ENCODE measurements at places on chromosomes 2 and 18. TPM values are rescaled to one million over a fixed set of nuclear protein-coding genes. Genes with fewer than 3 reads are reported as not detected.

GRCh38 chr2:113716291-113716690 is 40.2 kb downstream of the SLC35F5 start:
- no peak for DNase-seq

GRCh38 chr2:57720728-57721627 is 325.6 kb upstream of the VRK2 start:
- no peak for DNase-seq

DNA sequence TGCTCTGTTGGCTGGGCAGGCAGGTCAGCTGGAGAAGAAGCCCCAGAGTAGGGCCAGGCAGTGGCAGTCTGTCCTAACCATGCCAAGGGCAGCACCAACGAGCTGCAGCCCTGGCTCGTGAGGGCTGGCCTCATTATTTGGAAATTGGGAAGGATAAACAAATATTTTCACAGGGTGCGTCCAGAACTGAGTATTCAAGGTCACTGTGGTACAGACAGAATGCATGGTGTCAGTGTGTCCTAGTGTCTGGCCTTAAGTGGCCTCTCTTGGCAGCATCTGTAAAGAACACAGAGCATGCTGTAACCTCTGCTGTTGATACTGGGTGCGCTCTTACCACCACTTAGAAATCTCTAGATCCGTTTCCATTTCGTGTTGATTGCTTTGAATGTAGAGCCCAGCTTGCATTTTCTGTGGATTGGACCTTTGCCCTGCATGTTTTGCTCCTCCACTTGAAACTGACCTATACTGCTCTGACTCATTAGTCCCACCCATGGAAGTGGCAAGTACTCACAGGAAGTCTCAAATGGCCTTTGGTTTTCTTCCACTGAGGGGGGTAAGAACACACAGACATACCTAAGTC is 88.2 kb downstream of the GREB1L start:
- DNase-seq = no peak

GRCh38 chr2:181566334-181567032 is 90.4 kb downstream of the CERKL start:
- DNase-seq = no peak

DNA sequence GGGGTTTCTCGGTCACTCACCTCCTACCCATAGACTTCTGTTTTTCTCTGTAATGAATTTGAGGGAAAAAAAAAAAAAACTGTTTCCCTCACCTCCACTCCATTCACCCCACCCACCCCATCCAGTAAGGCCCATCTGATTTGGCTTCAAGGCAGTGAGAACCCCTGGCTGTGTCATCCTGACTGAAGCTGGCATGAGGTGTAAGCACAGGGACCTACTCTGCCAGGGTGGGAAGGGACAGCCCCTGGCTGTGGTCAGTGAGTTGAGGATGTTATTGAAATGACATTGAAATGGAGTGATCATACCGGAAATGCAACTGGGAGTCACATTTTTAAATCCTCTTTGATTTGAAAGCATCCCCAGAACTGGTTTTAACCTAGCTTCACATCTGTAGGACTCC is 19.1 kb upstream of the BCL2L11 start:
- DNase-seq = no peak

DNA sequence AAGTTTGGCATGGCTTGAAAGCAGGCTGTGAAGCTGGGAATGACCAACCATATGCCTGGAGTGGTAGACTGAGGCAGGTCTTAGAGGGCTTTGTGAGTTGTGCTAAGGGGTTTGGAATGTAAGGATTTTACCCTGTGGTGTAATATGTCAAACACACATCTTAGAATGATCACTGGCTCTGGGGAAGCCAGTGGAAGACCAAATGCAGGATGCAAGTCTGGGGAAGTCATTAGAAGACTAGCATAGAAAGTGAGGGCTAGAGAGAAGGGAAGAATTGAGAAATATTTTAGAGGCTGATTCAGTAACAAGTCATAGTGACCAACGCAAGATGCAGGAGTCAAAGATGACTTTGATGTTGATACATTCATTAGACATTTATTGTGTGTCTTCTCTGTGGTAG is 3.5 kb upstream of the FHOD3 start:
- DNase-seq = no peak

DNA sequence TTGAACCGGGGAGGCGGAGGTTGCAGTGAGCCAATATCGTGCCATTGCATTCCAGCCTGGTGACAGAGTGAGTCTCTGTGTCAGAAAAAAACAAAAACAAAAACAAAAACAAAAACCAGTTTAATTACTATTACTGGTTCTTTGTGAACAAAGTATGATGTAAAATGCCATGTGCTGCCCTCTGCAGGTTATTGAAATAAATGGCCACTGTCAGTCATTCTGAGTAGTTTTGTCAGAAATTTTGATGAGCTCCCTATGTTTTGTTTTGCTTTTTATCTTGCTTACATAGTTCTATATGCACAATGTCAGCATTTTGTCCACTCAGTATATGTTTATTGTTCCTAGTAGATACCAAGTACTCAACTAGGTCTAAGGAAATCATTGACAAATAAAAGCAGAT is 423.6 kb upstream of the CHST9 start:
- no peak for DNase-seq

DNA sequence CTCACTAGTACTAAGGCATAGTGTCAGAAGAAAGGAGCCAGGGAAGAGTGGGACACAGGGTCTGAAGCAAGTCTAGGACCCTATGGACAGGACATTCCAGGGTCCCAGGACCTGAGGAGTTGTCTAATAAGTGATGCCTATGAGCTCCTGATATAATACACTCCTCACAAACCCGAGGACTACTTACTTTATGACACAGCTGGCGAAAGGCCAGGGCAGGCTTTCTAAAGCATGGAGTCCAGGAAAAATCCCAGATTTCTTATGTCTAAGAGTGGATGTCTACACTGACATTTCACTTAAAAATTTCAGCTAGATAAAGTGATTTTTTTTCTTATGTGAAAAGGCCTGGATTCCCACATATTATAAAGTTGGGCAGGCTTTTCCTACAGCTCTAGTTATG is 502.2 kb upstream of the SETBP1 start:
- DNase-seq = peak; percentile 37

The DLX2 gene
- total RNA-seq = not detected

The VIL1 gene
- not detected for total RNA-seq

The EVX2 gene
- total RNA-seq = not detected

The VWC2L gene
- total RNA-seq = not detected
